ENCODE measurements at places on chromosomes 3 and 15. TPM values are rescaled to one million over a fixed set of nuclear protein-coding genes. Genes with fewer than 3 reads are reported as not detected.

GRCh38 chr15:92883876-92884435, 16.2 kb upstream of the CHD2 start:
- peaks cover 45% of the 10 kb centered on the region for H3K36me3 ChIP-seq
- peaks cover 41% of the 10 kb centered on the region for H3K4me1 ChIP-seq
- H3K4me3 ChIP-seq, result peak overlapping the region; percentile 86
- H3K27ac ChIP-seq, result peak overlapping the region; percentile 82
- DNase-seq, result no peak

- H3K27me3 ChIP-seq, result peaks cover 94% of the 10 kb centered on the region
- no peak overlapping the region for H3K27ac ChIP-seq
- H3K4me3 ChIP-seq, result no peak overlapping the region
- H3K4me1 ChIP-seq, result no peaks in the 10 kb centered on the region
Measured at GRCh38 chr3:10930666-10931040, 61.9 kb upstream of the SLC6A1 start.

- no peak for DNase-seq
- no peaks in the 10 kb centered on the region for H3K36me3 ChIP-seq
- no peak overlapping the region for H3K27ac ChIP-seq
- H3K27me3 ChIP-seq, result no peaks in the 10 kb centered on the region
Measured at GRCh38 chr3:151087648-151088047, 2.2 kb downstream of the MED12L start.

GRCh38 chr3:107216711-107217110, 160.5 kb upstream of the CCDC54 start:
- H3K27ac ChIP-seq, result peak overlapping the region; percentile 87
- 0 out of 2 replicates have a peak, but pooled peaks cover 5% of the 10 kb centered on the region for H3K36me3 ChIP-seq
- H3K4me3 ChIP-seq, result peak overlapping the region; percentile 6
- DNase-seq, result no peak
- H3K4me1 ChIP-seq, result peaks cover 46% of the 10 kb centered on the region

- no peak overlapping the region for H3K4me3 ChIP-seq
- H3K27ac ChIP-seq, result no peak overlapping the region
- H3K27me3 ChIP-seq, result no peaks in the 10 kb centered on the region
- H3K36me3 ChIP-seq, result no peaks in the 10 kb centered on the region
- no peak for DNase-seq
- peaks cover 10% of the 10 kb centered on the region for H3K4me1 ChIP-seq
Measured at GRCh38 chr3:42052132-42052483, 39.0 kb upstream of the TRAK1 start.

DNA sequence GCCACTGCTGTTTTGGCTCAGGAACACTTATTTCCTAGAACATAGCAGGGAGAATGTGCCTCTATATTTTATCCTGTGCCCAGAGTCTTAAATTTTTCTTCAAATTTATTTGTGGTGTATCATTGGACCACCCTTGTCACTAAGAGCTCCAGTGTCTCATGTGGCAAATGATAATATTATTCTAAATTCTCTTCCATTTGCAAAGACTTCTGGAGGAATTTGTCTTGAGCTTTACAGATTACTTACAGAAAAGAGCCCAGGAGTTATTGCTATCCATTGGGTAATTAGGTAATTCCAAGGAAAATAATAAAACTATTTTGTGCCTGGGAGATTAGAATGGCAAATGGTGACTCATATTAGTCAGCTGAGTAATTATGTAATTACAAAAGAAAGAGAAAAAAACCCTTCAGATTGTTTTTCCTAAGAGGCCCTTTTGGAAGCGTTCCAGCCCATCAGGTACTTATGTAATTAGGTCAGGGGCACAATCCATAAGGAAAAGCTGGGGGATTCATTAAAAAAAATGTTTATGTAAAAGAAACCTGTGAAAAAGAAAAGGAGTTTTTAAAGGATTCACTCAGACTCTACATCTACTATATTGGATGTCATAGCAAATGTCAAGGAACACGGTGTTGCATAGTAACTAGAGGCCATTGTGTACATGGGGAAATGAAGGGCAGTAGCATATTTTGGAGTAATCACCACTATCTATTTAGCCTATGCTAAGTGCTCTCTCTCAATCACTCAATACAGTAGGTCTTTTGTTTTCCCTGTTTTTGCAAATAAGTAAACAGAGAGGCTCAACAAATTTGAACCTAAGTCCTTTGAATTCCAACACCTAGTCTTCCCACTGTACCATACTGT, 380.9 kb upstream of the RARB start:
- H3K27me3 ChIP-seq, result no peaks in the 10 kb centered on the region
- no peak overlapping the region for H3K27ac ChIP-seq

GLDN gene
- not detected for total RNA-seq

C15orf62 gene
- 0.23 TPM for total RNA-seq

PRSS50 gene
- total RNA-seq, result 0.50 TPM

NME9 gene
- not detected for total RNA-seq
